ENCODE measurements at places on chromosomes 13 and 19. TPM values are rescaled to one million over a fixed set of nuclear protein-coding genes. Genes with fewer than 3 reads are reported as not detected.

GRCh38 chr13:65727070-65727469 lies 1503.1 kb downstream of the PCDH9 start:
- H3K4me3 ChIP-seq: no peak overlapping the region
- H3K4me1 ChIP-seq: peaks cover 3% of the 10 kb centered on the region
- H3K36me3 ChIP-seq: no peaks in the 10 kb centered on the region
- DNase-seq: no peak
- no peaks in the 10 kb centered on the region for H3K27me3 ChIP-seq

GRCh38 chr19:41997121-41997850 lies 3.3 kb upstream of the ATP1A3 start:
- H3K27ac ChIP-seq: no peak overlapping the region
- H3K4me3 ChIP-seq: no peak overlapping the region
- peak; percentile 10 for DNase-seq
- H3K36me3 ChIP-seq: no peaks in the 10 kb centered on the region
- H3K4me1 ChIP-seq: no peaks in the 10 kb centered on the region
- H3K27me3 ChIP-seq: peaks cover 52% of the 10 kb centered on the region

DNA sequence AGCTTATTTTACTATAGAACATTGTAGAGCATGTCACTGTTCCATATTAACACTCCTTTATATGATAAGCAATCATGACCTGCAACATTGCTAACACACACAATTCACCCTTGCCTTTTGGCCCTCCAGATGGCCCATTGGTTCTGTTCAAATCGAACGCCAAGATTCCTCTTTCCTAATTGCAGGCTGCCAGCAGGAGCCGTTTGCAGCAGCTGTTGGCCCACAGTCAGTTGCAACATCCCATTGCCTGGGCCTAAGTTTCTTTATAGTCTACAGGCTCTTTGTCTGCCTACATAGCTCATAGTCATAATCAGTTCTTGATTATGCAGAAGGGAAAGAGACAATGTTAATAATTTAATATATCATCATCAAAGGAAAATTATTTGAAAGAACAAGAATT lies 37.6 kb downstream of the KCTD12 start:
- H3K4me3 ChIP-seq: no peak overlapping the region
- DNase-seq: no peak
- H3K36me3 ChIP-seq: no peaks in the 10 kb centered on the region
- H3K4me1 ChIP-seq: peaks cover 12% of the 10 kb centered on the region

ZNF813 gene
- 4.1 TPM for total RNA-seq

MATK gene
- not detected for total RNA-seq

AP1M2 gene
- total RNA-seq: 1.7 TPM

ZNF83 gene
- total RNA-seq: 35.4 TPM

SH2D3A gene
- 2.6 TPM for total RNA-seq

Measured in astrocyte (in vitro differentiated cells and primary cell).